ENCODE measurements at places on chromosomes 7 and 10.

GRCh38 chr7:97623333-97623732, 108.6 kb upstream of the TAC1 start:
- no peak for DNase-seq

DNA sequence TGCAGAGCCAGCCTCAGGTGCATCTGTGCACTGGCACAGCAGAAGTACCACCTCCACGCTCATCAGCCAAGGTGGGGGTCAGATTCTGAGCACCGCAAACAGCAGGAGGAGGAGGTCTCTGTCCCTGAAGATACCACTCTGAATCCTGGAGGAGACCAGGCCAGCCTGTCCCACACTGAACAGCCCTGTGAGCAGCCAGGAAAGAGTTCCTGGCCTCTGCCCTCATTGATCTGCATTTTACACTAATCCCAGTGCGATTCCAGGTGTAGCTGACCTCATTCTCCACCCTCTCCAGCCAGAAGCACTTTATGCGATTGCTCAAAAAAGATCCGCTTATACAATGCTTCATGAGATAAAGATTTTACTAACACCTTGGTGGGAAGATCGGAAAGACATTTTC, 99.1 kb upstream of the CACUL1 start:
- no peak for DNase-seq

- no peak for DNase-seq
Observed at GRCh38 chr10:88239212-88239611, 343.9 kb downstream of the RNLS start.

GRCh38 chr10:78890506-78890905, 178.3 kb upstream of the ZMIZ1 start:
- DNase-seq, result no peak

- no peak for DNase-seq
Observed at GRCh38 chr10:100966887-100967286, 2.4 kb upstream of the SEMA4G start.

DNA sequence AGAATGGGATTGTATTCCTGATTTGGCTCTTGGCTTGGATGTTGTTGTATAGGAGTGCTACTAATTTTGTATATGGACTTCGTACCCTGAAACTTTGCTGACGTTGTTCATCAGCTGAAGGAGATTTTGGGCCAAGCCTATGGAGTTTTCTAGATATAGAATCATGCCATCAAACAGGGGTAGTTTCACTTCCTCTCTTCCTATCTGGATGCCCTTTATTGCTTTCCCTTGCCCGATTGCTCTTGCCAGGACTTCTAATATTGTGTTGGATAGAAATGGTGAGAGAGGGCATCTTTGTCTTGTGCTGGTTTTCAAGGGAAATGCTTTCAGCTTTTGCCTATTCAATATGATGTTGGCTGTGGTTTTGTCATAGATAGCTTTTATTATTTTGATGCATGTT, 92.3 kb downstream of the CCDC7 start:
- no peak for DNase-seq

DNA sequence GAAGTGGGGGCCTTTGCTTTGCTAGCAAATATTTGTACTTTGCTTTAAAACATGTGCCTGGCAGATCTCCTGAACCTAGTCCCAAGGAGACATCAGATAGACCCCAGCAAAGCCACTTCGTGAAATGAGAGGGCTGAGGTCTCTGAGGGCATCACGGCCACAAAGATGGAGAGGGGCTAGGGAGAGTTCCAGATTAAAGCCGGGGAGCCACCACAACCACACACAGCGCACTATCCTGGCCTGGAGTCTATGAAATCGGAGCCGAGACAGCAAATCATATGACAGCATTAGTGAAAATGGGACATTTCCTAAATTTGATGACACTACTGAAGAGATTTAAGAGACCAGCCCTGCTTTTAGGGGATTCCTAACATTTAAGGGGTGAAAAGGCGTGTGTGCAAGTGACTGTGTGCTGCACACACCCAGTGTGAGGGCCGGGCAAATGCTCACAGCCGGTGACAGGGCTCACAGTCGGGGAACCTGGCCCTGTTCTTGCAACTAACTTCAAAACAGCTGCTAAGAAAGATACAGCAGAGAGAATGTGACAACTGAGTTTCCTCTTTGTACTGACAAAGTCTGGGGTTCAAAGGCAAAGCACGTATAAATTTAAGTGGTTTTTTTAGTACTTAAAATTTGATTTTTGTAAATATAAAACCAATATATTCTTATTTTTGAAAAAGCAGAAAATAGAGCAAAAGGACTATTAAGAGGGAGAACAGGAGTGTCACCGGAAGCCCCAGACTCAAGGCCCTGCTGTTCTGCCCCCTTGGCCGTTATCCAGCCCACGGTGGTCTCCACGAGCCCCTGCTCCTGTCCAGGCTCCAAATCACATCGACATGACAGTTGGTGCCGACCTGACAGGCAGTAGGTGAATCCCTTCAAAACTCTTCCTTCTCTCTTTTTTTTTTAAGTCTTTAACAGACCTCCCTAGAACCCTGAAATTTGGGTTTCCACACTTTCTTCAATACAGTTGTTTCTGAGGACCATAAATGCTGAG, 49.5 kb downstream of the VIPR2 start:
- DNase-seq, result no peak

DNA sequence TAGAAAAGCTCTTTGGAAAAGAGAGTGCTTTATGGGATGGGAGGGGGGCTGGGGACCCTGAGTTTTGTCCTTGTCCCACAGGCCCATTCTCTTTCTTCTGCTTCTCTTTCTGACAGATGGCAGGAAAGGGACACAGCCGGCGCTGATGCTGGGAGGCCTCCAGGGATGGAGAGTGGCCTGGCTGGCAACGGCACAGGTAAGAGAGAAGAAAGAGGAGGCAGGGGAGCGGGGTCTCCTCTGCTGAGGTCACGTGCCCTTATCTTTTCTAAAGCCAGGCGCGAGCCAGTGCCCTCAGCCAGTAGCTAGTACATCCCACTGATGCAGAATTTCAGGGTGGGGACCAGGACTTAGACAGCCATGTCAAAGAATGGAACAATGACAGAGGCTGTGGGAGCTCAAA, 9.2 kb downstream of the ZNF775 start:
- no peak for DNase-seq

GRCh38 chr10:124536496-124537050, 75.0 kb downstream of the LHPP start:
- DNase-seq, result no peak

DNA sequence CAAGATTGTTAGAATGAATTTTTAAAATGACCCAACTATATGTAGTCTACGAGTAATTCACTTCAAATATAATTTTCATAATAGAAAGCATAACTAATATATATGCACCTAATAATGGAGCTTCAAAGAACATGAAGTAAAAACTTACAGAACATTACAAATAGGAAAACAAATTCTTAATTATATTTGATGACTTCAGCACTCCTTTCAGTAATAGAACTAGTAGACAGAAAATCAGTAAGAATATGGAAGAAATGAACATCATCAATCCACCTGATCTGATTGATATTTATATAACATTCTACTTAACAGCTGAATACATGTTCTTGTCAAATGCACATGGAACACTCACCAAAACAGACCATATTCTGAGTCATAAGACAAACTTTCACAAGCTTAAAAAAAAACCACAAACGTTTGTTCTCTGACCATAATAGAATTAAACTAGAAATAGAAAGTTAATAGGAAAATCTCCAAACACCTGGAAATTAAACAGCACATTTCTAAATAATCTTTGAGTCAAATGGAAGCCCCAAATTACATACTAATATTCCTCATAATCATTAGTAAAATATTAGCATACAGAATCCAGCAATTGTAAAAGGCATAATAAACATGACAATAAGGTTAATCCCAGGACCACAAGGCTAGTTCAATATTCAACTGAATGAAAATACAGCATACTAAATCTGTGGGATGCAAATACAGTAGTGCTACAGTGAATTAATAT, 48.0 kb downstream of the BRAF start:
- DNase-seq, result no peak

GRCh38 chr7:141071260-141071854, 2.5 kb upstream of the TMEM178B start:
- DNase-seq, result no peak

DNA sequence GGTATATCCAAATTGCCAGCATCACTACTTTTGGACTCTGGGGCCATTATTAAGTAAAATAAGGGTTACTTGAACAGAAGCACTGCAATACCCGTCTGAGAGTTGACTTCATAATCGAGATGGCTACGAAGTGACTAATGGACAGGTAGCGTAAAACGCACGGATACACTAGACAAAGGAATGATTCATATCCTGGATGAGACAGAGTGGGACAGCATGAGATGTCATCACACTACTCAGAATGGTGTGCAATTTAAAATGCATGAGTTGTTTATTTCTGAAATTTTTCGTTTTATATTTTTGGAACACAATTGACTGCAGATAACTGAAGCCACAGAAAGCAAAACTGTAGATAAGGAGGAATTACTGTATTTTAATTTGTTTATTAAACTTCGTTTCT, 421.5 kb upstream of the LRGUK start:
- no peak for DNase-seq

- DNase-seq, result no peak
Observed at GRCh38 chr10:22670788-22671187, 43.6 kb downstream of the PIP4K2A start.

- no peak for DNase-seq
Observed at GRCh38 chr7:4885317-4885807, 1.8 kb upstream of the RADIL start.

DNA sequence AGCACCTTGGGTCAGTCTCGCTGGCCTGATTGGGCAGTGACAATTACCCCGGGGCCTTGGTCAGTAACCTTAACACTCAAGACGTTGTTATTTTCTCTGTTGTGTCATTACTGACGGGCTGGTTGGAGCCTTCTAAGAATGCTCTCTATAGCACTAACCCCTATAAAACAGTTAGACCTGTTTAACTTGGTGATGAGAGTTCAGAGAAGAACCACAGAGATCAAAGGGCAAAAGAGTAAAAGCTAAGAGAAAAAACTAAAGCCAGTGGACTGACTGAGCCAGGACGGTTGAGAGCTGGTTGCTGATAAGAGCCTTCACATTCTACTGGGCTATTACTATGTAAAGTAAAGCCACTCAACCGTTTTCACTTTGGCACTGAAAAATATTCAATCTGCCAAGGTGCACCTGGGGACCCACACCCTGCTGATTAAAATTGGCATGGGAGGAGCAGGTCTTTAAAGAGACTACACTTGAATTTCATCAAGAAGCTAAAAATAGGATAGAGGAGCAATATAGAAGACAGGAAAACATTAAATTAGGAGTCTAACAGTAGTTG, 13.6 kb upstream of the ITGB1 start:
- DNase-seq, result no peak

- DNase-seq, result no peak
Observed at GRCh38 chr10:124739986-124740368, 4.2 kb downstream of the FAM53B start.

GRCh38 chr7:104240401-104240800, 32.6 kb upstream of the ORC5 start:
- no peak for DNase-seq

GRCh38 chr7:44796034-44796503, 412 bp upstream of the PPIA start:
- DNase-seq, result no peak

DNA sequence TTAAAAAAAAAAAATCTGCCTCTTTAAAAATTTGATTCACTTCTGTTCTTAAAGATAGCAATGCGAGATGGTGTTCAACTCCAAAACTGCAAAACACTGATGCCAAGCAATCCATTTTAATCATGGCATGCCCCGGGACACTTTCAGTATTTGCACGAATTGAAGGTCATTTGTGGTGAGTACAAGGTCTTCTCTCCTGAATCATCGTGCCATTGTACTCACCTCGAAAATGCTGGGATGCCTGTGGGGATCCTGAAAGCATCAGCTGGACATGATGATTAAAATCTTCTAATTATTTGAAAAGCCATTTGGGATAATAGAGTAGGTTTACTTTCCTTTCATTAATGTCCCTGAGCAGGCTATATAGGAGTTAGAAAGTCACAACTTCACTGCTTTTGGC, 125.1 kb upstream of the NRP1 start:
- no peak for DNase-seq
